ENCODE measurements at places on chromosomes 2 and 18.

GRCh38 chr18:12255626-12256026, 1.5 kb downstream of the CIDEA start:
- no peak for DNase-seq

DNA sequence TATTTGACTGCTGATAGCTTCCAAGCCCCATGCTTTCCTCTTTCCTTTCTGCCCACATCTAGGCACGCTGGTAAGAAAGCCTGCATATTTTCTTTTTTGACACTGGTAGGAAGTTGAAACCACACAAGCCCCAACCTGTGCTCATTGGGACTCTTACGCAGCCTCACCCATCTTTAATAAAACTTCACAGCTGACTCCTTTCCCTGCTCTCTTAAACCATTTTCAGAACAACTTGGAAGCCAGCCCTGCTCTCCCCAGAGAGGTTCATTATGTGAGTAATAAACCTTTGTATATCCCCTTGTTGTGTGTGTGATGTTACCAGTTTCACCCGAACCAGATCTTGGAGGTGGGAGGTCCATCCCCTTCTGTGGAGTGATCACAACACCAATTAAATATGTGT, 268.4 kb downstream of the GPD2 start:
- no peak for DNase-seq

- no peak for DNase-seq
Measured at GRCh38 chr18:68484241-68484640, 230.7 kb downstream of the TMX3 start.

DNA sequence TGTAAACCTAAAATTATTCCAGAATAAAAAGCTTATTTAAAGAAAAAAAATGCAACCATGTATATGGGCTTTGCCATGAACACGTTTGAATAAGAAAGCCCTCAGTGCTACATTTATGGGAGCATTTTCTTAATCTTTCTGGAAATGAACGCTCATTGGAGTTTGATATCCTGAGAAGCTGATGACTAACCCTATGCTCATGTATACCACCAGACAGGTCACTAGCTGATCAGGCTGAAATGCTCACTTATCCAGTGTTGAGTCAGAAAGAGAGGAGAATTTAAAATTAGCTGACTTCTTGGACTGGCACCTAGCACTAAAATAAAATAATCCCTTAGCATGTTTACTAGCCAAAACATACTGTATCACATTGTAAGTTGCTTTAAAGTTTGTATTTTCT, 254.9 kb upstream of the SIX3 start:
- no peak for DNase-seq

DNA sequence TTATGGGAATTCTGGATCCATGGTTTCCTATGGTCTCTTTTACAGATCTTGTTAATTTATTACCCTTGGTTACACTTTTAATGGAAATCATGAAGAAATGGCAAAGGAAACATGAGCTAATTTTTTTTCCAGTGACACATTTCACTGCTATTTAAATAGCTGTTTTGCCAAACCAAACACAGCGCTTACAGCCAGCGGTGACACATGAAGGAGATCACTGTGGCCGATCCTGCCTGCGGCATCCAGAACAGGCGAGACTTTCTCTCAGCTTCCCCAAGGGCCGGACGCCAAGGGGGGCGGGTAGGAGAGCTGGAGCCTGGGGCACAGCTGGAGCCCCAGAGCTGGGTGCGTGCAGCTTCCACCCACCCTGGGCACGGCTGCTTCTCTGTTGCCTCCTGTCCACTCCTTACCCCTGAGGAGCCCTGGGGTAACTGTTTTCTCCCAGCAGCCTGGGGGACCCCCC, 81.4 kb upstream of the PKDCC start:
- no peak for DNase-seq

- no peak for DNase-seq
Measured at GRCh38 chr2:111624411-111625156, 259.4 kb downstream of the ANAPC1 start.

GRCh38 chr18:23970161-23971096, 44.1 kb upstream of the TTC39C start:
- DNase-seq, result no peak

DNA sequence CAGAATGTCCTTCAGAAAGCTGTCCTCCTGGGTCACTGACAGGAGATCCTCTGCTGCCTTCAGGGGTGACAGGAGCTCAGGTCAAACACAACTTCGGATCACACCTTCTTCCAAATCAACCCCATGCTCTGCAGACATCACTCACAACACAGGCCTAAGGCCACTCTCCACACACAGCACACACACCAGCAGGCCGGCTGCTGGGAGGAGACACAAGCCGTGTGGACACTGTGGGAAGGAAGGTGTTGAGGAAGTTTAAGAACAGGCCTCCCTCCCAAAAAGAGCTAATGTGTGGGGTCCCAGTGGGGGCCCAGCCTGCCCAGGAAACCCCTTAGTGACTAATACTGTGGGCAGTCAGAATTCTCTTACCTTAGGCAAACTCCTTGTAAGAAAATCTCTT, 290.3 kb upstream of the ID2 start:
- DNase-seq, result no peak

DNA sequence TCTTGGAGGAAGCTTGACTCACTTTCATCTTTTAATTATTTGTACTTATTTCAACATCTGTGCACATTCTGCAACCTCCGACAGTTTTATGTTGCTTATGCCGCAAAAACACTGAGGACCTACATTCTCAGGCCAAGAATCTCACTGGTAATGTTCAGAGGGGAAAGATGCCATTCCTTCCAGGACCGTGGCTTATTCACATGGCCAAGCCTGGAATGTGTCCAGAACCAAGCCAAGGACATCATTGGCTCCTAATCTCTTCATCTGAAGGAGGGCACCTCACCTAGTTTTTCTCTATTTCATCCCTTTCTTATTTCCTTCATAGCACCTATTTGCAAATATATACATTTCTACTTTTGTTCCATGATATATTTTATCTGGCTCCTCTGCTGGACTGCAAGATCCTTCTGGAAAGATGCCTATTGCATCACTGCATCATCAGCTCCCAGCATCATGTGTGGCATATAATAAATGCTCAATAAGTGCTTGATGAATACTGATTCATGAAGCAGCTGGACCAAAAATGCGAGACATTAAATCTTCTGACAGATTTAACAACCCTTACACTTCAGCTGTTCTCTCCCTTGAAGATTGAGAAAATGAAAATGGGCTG, 377.1 kb downstream of the TNS1 start:
- no peak for DNase-seq

DNA sequence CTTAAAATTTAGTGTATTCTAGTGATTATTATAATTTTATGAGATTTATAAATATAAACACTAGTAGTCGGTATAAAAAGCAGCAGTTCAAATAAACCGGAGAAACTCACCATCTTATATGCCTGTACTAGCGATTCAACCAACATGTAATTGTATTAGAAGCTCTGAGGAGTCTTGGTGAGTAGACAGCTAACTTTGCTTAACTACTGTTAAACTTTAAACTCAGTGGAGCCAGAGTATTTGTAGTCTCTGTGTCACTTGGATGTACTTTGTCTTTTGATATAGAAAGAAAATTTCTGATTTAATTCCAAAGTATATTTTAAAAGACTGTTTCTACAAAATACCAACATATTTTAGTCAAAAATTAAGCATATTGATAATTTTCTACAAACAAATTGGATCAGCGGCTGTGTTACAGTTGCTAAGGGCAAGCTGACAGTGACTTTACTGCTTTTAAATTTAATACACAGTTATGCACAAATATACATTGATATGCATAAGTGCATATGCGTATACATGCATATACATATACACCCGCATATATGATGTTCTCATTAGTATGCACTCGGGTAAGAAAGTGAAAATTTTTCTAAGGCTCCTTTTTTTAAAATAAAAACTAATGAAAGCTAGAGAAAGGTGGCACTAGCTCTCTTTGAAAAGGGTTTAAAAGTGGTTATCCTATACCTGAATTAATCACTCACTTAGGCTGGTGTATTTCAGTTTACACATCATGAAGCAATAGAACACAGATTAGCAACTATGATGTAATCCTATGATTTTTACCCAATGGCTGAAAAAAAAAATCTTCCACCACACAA, 374.5 kb downstream of the NCKAP5 start:
- no peak for DNase-seq

GRCh38 chr2:63589148-63589958, 590 bp downstream of the MDH1 start:
- DNase-seq, result no peak

GRCh38 chr18:70154591-70155194, 50.8 kb downstream of the RTTN start:
- no peak for DNase-seq

GRCh38 chr2:230060672-230061293, 7.9 kb downstream of the SLC16A14 start:
- DNase-seq, result no peak

GRCh38 chr2:109237792-109238191, 108.8 kb downstream of the SH3RF3 start:
- no peak for DNase-seq

DNA sequence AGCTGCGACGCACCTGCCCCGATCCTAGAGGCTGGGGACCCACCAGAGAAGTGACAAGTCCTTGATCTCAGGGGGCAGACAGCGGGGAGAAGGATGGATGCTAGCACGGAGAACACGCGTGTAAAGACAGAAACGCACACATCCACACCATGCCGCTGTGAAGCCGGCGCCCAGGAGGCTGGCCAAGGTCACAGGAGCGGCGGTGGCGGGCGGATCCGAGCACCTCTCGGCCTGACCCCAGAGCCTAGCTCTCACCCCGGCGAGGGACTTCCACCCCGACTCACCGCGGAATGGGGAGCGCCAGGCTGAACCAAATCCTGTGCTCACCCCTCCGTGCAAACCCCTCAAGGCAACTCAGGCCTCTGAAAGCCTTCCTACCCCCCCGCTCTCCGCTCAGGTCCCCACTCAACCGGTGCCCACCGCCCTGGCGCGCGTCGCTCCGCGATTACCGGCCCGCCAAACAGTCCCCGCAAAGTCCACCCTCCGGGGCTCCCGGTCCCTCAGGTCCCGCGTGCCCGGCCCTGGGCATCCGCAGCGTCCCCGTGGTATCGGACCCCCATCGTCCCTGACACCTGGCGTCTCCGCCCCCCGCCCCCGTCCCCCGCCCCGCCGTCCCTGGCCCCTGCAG, 460 bp upstream of the LRRFIP1 start:
- no peak for DNase-seq

- no peak for DNase-seq
Measured at GRCh38 chr2:86073225-86073624, 32.5 kb downstream of the POLR1A start.

DNA sequence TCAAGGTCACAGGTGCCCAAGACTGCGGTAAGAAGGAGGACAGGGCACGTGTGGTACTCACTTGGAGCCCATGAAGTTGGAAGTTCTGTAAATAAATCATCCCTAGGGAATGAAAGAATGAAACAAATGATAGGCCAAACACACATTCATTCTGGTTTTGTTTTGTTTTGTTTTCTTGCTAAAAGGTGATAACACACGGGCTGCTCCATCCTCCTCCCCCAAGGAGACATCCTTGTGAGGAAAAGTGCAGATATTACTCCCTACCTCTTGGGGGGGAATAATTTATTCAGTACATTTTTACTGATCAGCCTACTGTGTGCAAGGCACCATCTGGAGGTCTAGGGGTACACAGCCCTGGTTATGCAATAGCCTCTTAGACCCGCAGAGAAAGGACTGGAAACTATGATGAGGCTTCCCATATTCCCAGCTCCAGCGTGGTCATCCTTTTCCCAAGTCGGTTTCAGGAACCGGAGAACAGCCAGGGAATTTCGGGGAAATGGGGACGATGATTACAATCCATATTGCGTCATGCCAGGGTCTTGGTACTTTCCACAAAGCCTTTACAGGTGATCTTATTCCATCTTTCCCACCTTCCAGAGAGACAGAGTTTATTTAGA, 6.3 kb downstream of the RAX start:
- DNase-seq, result no peak

GRCh38 chr2:160308915-160309314, 108.8 kb upstream of the ITGB6 start:
- no peak for DNase-seq

DNA sequence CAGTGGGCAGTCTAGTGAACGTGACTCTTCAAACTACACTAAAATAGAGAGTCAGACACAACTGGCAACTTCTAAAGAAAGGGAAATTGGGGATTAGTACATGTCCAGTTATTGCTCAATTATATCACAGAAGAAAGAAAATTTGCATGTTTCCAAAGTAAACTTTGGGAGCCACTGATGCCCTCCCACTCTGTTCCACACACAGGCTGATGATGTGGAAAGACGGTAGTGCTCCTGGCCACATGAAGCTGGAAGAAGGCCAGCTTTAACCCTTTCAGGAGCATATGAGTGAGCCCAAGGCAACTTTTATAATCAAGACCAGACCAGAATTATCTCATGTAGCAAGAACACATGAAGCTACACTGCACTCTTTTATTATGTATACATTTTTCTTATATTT, 141.0 kb downstream of the NR4A2 start:
- no peak for DNase-seq

DNA sequence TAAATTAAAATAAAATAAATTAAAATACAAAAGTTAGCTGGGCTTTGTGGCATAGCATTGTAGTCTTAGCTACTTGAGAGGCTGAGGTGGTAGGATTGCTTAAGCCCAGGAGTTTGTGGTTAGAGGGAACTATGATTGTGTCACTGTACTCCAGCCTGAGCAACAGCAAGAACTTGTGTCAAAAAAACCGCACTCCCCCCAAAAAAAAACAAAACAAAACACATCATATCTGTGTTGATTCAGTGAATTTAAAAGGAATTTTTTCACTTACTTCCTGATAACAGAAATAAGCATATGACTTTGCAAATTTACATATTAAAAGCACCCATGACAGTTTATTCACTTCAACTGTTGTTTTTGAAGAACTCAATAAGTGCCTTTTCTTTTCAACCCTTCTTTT, 68.1 kb upstream of the PELI1 start:
- DNase-seq, result no peak

DNA sequence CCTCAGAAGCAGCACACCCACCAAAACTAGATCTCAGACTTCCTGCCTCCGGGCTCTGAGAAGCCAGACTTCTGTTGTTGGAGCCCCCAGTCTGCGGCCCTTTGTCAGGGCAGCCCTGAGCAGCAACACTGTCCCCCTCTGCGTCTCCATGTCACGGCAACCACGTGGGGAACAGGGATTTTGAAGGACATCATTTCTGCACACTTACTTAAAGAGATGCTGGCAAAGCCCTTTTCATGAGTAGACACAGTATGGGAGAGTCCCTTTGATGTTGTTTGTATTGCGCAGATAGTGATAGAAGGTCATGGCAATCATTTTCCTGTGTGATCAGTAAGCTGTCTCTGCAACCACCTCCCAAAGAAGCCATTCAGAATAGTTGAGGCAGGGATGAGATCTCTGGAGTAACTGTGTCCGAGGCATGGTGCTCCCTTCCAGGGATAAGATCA, 69.1 kb upstream of the ID2 start:
- no peak for DNase-seq

- no peak for DNase-seq
Measured at GRCh38 chr2:174603280-174603679, 5.7 kb upstream of the WIPF1 start.

All from stimulated activated CD4-positive, alpha-beta T cell treated with anti-CD3 and anti-CD28 coated beads, TNF-alpha, amount 100 ng/mL, for 4 hours (primary cell).